ENCODE measurements at places on chromosomes 12 and 14.

GRCh38 chr12:53703756-53704155, 23.5 kb downstream of the CALCOCO1 start:
- no peak for DNase-seq

DNA sequence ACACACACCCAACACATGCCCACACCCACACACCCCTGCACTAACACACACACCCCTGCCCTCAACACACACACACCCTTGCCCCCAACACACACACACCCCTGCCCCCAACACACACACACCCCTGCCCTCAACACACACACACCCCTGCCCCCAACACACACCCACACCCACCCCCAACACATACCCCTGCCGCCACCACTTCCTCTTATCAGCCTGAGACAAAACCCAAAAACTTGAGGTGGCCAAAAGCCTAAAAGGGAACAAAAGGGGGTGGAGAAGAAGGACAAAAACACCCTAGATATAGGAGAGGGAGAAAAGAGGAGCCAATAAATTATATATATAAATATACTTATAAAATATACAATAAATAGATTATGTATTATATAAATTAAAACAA, 9.1 kb upstream of the DEGS2 start:
- DNase-seq, result no peak

DNA sequence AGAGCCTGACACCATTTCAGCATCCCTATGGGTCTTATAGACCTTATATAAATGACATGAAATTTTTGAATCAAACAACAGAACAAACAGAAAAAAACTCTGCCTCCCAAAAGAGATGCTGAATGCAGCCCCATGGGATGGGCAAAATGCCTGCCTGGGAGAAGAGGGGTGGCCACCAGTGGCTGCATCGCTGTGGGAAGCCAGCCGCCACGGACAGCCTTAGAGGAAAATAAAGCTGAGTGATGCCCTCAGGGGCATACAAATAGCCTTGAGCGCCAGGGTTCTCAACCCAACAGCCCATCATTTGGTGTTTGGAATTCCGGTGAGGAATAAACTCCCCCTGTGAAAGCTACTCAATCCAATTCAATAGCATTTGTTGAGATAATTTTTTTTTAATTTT, 22.9 kb downstream of the SYNE3 start:
- DNase-seq, result no peak

- no peak for DNase-seq
Measured at GRCh38 chr12:85759091-85759490, 77.1 kb downstream of the RASSF9 start.

GRCh38 chr14:101070540-101071492, 167.3 kb upstream of the RTL1 start:
- no peak for DNase-seq

GRCh38 chr12:93361151-93361919, 16.4 kb upstream of the NUDT4 start:
- DNase-seq, result peak; percentile 8

GRCh38 chr12:49059299-49060171, 1.1 kb downstream of the KMT2D start:
- peak; percentile 70 for DNase-seq

GRCh38 chr12:39966256-39966655, 139.6 kb downstream of the SLC2A13 start:
- no peak for DNase-seq

- DNase-seq, result no peak
Measured at GRCh38 chr14:91372671-91373495, 44.7 kb downstream of the CCDC88C start.

GRCh38 chr12:22473212-22473611, 71.1 kb downstream of the C2CD5 start:
- no peak for DNase-seq

- DNase-seq, result peak; percentile 35
Measured at GRCh38 chr12:123807670-123808069, 45.6 kb downstream of the DNAH10 start.
